ENCODE measurements at places on chromosomes 2 and 18.

DNA sequence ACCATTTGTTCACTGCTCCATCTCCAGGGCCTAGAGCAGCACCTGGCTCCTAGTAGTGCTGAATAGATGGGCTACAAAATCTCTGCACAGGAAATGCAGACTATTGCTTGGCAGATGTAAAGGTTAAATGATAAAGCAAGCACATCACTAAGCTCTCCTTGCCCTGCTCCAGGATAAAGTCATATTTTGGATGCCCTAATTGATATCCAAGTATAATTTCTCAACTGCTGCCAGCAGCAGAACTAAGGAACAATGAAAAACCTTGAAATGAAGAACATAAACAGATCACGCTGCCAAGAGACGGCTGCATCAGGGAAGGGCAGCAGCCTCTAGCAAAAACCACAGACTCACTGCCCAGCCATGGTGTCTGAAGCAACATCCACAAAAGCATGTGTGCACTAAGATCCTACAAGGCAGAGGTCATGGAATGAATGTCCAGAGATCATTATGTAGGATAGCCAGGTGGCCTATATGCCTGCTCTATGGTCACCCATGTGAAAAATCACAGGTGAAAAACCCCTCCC lies 134.7 kb downstream of the TMEM163 start:
- no peak for DNase-seq

- DNase-seq = no peak
Measured at GRCh38 chr2:230888824-230889400, 24.2 kb downstream of the ITM2C start.

DNA sequence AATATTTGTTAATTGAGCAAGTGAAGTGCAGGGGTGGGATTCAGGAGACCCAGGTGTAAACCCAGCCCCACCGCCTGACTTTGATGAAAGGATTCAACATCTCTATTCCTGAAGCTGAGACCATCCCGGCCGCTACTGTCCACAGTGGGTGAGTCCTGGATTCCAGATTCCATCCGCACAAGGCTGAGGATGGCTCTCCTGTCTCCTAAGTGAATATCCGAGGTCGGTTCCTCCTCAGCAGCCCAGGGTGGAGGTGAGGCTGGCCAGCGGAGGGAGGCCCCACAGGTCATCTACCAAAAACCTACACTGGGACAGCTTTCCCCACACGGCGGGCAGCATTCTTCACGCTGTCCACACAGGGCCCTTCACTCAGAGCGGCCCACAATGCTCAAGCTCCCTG lies 57.6 kb downstream of the ACKR3 start:
- DNase-seq = no peak

DNA sequence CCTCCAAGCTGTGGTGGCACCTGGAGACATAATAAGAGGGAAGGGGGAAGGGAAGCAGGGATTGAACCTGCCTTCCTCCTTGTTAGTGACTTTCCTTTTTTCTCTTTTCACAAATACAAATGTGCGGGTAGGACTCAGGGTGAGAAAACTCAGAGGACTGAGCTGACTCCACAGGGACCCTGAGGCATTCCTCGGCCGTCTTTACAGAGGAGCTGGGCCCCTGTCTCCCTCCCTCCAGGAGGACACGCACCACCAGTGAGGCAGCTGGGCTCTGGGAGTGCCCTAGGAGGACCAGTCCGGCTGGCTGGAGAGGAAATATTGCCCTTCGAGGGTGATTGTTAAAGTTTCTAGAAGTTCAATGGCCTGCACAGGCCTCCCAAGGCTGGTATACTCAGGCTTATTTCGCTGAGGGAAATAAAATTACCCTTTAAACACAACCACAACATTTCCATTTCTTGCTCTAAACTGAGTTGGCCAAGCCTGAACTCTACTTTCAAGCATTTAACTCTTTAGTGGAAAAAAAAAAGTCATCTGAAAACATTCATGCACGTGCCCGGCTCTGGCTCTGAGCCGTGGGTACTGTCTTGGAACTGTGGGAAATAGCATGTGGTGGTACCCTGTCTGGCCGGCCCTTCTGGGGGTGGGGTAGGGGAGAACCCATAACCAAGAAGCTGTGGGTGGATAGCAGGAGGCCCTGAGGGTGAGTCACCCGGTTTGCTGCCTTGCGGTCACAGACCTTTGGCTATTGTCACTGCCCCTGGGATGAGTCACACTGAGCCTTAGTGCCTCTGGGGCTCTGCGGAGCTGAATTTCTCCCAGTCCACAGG lies 116.0 kb downstream of the COPS8 start:
- DNase-seq = no peak

DNA sequence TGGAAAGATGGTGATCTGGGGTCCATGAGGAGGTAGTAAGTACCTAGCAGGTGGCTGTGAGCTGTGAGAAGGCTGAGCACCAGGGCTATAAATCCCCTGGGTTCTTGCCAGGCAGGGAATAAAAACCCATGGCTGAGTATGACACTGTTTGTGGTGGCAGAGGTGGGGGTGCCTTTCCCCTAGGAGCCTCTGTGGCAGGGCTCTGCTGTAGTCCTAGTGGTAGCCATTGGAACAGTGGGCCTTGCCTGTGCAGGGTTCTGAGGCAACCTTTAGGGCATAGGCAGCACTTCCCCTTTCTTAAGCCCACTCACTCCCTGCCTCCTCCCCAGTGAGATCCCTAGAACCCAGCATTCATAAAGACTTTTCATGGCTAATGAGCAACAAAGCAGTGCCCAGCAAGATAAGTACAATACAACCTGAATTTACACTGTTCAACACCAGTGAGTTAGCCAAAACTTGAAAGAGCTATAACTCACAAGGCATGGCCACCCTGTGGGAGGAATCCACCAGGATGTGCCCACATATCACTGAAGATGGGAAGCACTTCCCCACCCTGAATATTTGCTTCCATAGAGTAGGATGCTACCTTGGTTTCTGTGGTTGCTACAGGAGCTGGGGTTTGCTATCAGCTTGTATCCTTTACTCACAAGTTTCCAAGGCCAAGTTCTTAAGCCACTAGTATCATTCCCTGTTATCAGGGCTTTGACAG lies 100.9 kb upstream of the NEUROD1 start:
- no peak for DNase-seq

DNA sequence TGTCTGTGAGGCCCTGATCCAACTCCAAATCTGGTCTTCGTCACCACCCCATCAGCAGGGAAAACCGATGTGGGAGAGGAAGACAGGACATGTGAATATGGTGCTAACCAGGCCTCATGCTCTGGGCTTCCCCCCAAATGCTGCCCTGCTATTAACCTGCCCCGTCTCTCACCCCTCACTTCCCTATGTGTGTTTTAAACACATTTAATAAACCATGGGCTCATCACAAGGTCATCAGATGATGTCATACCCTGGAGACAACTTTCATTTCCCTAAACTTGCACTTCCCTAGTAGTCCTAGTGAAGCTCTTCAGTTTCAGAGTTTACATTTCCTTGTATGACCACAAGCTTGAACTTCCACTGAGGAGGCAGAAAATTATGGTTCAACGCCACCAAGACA lies 49.9 kb downstream of the CD8B2 start:
- DNase-seq = no peak

DNA sequence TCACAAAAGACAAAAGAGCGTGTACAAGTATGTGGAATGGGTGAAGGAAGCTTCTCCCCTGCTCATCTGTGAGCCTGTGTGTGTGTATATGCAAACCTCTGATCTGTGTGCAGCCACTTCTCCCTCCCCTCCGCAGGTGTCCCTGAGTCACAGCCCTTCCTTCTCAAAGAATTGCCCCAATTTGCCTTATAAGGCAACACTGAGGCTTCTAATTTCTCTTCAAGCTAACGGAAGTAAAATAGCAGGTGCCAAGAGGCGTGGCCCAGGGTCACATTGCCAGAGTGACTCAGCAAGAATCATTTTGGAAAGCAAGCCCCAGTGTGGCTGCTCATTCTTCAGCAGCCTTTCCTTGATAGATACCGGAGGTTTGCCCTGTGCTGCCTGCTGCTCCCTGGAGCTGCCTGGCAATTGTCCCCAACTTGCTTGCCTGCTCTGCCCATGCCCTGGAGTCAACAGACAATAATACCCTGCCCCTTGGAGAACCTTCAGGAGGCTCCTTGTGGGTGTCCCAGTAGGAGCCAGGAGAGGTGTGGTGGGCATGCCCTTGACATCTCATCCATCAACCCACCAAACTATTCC lies 37.3 kb upstream of the BMP10 start:
- DNase-seq = peak; percentile 69

- DNase-seq = no peak
Measured at GRCh38 chr18:48374423-48375149, 34.6 kb downstream of the ZBTB7C start.

- no peak for DNase-seq
Measured at GRCh38 chr2:216683846-216684245, 11.5 kb downstream of the IGFBP5 start.

GRCh38 chr18:28711096-28711495 lies 534.2 kb upstream of the CDH2 start:
- no peak for DNase-seq

- peak; percentile 68 for DNase-seq
Measured at GRCh38 chr2:102826904-102827303, 65.1 kb downstream of the TMEM182 start.

DNA sequence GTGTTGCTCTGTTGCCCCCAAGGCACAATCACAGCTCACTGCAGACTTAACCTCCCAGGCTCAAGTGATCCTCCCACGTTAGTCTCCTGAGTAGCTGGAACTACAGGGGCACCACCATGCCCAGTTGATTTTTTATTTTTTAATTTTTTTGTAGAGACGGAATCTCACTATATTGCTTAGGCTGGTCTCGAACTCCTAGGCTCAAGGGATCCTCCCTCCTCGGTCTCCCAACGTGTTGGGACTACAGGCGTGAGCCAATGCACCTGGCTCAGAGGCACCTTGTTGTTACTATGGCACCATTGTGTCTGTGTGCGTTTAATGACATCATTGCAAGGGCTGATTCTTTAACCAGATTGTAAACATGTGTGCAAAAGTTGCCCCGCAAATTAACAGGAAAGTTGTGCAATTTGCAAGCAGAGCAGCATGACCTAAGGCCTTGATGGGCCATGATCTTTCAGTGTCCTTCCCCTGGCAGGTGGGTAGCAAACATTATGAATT lies 22.6 kb downstream of the TCF23 start:
- DNase-seq = no peak

DNA sequence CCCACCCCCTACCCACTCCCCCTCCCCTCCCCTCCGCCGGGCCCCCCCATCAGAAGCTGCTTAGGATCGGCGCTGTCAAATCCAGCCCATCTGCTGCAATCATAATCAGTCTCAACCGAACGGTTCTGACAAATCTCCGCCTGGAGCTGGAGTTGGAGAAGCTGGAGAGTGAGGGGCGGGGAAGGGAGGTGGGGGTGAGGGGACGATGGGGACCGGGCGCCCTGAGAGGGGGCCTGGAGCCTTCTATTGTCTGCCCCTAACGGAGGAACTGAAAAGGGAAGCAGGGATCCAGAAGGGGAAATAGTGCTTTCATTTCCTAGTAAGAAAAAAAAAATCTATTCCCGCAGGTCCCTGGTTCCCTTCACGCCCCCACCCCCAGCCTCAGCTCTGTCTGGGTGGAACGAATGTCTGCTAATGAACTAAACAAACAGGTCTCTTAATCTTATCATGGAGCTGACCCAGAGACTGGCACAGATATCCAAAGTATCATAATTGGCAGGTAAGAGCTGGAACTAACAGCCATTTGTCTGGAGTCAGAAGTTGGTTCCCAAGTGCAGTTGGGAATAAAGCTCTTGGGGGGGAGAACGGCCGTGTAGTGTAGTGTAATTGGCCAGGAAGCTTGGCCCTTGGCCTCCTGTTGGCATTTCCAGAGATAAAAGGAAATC lies 301.2 kb downstream of the NCKAP5 start:
- DNase-seq = peak; percentile 10

- DNase-seq = no peak
Measured at GRCh38 chr2:222714361-222715241, 43.1 kb downstream of the MOGAT1 start.

DNA sequence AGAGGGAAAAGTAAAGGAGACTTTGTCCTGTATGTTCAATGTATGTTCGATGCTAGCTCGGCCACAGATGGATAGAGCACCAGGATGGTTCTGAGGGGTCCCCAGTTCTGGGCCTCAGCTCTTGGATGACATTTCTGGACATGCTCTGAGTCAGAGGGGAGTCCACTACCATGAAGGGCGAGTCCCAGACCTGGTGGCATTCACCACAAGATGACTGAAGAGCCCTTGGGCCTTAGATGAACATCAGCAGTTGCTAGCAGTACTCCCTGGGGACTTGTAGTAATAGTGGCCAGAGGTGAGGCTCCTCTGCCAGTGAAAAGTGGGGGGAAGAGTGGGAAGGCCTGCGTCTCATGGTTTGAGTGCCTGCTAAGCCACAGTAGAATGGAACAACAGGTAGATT lies 109.5 kb downstream of the GRB14 start:
- no peak for DNase-seq

GRCh38 chr2:38116762-38117161 lies 40.8 kb upstream of the CYP1B1 start:
- DNase-seq = no peak

- no peak for DNase-seq
Measured at GRCh38 chr18:62445386-62445917, 77.4 kb upstream of the ZCCHC2 start.

- no peak for DNase-seq
Measured at GRCh38 chr18:23115683-23116096, 19.6 kb upstream of the CABLES1 start.

DNA sequence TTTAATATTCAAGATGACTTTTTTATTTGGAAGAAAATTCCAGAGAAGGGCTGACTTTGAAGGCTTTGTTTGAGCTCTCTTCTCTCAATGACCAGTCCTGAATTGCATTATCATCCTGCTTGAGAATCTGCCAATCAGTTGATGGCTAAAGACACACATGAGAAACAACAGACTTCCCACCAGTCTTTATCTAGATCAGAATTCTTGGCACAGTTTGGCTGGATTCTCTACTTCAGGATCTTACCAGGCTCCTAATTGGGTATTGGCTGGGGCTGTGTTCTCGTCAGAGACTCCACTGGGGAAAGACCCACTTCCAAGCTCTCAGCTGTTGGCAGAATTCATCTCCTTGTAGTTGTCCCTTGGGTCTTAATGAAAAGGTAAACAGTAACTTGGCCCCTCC lies 86.0 kb downstream of the WDSUB1 start:
- no peak for DNase-seq

DNA sequence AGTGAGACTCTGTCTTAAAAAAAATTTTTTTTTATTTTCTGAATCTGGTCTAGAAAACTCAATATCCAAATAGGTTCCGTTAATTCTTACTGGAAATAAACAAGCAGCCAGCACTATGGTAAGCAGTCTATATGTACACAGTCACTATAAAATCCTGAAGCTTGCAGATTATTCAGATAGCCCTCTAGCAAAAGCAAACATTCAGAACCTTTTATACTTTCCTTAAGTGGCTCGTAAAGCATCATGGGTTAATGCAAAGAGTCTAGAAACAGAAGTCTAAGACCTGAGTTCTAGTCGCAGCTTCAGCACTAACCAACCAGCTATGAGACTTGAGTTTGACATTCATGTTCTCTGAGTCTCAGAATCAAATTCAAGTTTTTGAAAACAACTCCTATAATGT lies 51.9 kb downstream of the SIGLEC15 start:
- DNase-seq = no peak

GRCh38 chr2:86044045-86044444 lies 61.6 kb downstream of the POLR1A start:
- no peak for DNase-seq

GRCh38 chr2:132804051-132804450 lies 134.0 kb upstream of the LYPD1 start:
- DNase-seq = no peak

Data from NCI-H510A (cell line).